ENCODE measurements at places on chromosomes 3 and 15.

GRCh38 chr3:141063831-141064230 is 12.7 kb downstream of the SPSB4 start:
- no peak for DNase-seq

DNA sequence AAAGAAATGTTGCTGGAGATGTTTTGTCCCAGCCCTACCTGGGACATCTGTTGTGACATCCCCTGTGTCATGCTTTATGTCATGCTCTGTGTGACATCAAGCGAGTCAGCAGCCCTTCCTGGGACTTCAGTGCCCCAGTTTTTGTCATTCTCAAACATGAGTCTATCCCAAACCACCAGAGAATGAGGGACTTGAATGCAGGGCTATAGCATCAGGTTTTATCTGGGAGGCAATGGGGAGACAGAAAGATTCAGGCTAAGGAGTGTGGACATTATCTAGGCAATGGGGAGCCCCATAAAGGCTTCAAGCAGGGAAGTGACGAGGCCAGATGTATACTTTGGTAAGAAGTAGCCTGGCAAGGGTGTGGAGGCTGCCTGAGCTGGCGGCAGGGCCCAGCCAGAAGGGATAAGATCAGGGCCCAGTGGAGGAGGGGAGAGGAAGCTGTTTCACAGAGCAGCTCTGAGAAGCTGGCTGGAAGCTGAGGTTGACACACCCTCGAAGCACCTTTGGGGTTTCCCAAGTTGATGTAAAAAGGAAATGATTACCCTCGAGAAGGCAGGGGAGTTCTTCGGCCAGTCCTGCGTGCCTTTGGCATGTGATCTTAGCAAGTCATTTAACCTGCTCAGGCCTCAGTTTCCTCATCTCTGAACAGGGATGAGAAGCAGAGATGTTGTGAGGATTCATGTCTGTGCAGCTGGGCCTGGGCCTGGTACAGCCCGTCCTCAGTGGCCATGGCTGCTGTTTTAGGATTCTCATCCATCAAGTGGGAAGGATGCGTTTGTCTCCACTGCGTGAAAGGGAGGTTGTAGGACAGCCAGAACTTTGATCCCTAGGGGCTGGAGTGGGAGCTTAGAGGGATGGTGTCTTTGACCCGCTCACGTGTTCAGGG is 34.3 kb downstream of the IRAK2 start:
- peak; percentile 59 for DNase-seq

GRCh38 chr3:143358793-143359491 is 239.4 kb downstream of the CHST2 start:
- no peak for DNase-seq

DNA sequence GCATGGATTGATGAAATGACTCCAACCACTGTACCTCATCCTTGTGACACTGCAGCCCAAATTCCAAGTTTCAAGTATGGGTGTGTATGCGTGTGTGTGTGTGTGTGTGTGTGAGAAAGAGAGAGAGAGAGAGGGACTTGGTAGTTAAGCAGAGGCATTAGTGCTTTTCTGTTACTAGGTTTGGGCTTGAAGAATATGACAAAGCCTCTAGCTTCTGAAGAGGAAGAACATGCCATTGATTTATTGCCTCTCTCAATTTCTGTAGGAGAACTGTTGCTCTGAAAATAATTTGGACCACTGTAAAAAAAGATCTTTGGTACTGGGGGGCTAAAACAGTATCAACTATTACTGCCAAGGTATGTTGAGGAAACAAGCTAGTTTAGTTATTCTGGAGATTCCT is 139.2 kb downstream of the AQP9 start:
- no peak for DNase-seq

GRCh38 chr15:39270221-39270855 is 310.5 kb upstream of the THBS1 start:
- DNase-seq = peak; percentile 66

DNA sequence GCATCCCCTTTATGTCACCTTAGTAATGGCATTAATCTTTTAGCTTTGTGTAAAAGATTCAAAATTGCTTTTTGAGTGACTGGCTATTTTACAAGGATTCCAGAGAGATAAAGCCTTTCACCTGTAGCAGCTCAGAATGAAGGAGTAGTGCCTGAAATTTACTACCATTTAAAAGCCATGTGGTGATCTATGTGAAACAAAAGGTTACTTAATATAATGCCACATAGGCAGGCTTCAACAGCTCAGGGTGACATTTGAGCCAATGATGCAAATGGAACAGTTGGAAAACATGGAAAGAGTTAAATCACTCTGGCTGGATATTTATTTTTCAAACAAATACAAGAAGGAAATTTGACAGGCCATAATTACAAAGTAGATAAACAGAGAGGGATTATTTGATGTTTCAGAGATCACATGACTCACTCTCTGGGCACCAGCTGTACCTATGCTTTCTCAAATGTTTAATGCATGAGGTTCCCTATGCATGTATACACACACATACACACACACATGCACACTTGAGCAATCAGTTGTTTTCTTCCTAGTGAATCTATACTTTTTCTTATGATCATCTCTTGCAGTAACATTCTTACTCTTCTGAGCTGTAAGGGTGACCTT is 171.5 kb downstream of the ZMAT3 start:
- no peak for DNase-seq

- DNase-seq = peak; percentile 96
Measured at GRCh38 chr3:177516158-177517011, 319.1 kb upstream of the TBL1XR1 start.

DNA sequence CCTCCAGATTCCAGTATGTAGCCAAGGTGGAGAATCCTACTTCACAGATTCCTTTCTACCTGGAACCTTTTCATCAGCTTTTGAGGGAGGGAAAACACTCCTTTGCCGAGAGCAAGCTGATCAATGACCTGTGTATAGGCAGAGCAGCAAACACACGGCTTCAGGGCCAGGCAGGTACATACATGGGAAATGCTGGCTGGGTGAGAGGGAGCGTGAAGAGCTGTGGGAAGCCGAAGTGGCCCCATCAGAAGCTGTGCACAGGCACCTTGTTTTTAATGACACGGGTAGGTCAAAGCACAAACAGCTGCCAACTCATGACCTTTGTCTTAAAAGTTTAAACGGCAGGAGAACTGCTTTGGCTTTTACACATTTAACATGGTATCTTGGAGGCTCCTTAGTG is 25.3 kb downstream of the STARD5 start:
- DNase-seq = no peak

GRCh38 chr3:42257007-42257406 is 9.0 kb downstream of the CCK start:
- DNase-seq = no peak

GRCh38 chr15:43314171-43314570 is 16.2 kb downstream of the LCMT2 start:
- DNase-seq = peak; percentile 15

- DNase-seq = no peak
Measured at GRCh38 chr3:59885101-59885500, 835.3 kb upstream of the CFAP20DC start.

GRCh38 chr15:68639926-68640600 is 61.3 kb downstream of the CORO2B start:
- DNase-seq = peak; percentile 52

DNA sequence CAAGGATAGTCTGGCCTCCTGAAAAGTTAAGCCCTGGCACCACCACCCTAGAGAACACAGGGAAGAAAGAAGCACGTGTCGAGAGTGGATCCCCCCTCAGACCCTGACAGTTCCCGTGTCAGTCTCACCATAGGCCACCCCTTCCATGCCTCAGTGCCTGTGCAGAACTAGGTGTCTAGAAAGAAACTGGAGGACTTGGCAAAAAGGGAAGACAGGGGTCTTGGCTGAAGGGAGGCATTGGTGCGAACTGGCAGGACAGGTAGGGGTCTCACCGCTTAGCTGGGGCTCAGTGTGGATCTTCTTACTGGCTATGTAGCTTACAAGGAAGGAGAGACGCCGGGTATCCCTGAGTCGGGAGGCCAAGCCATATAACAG is 518 bp downstream of the QARS1 start:
- no peak for DNase-seq

DNA sequence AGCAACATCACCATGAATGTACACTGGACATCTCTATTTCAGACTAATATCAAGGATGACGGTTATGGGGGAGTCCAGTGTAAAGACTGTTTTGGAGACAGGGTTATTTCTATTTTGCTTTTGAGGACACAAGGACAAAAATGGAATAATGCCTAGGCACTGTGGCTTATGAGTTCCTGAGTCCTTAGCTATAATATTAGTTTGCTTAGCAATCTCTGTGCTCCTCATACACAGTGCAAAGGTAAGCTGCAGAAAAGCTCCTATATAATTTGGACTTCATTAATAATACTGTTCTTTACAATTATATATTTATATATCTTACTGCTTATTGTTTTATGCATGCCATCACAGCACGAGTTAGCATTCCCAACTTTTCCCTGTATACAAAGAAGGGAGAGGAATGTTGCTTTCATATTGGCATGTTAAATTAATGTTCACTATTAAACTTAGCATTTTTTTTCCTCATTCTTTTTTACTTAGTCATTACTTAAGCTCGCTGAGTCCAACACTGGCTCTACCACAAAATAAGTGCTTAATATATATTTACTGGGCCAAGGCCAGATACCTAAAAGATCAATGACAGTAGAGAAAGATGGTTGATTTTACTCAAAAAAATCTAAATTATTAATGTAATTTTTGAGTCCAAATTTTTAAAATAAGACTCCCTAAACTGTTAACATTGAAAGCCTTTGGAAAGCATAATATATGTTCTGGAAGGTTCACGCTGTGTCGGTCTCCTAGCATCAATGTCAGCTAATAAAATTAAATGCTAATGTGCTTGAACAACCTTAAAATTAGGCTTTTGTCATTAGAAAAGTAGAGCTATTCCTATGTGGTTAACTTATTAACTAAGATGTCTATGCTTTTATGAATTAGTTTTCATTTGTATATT is 13.8 kb downstream of the THBS1 start:
- peak; percentile 76 for DNase-seq

DNA sequence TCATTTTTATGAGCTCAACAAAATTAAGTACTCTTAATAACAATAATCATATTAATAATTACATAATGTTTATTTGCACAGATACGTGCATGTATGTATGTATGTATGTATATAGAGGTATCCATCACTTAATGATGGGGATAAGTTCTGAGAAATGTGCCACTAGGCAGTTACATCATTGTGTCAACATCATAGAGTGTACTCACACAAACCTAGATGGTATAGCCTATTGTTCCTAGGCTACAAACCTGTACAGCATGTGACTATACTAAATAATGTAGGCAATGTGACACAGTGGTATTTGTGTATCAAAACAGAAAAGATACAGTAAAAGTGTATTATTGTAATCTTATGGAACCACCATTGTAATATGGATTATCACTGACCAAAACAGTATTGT is 874.7 kb upstream of the GBE1 start:
- no peak for DNase-seq

GRCh38 chr3:129305592-129306091 is 27.0 kb downstream of the HMCES start:
- DNase-seq = peak; percentile 88

GRCh38 chr3:60792249-60792852 is 458.9 kb downstream of the FHIT start:
- no peak for DNase-seq

DNA sequence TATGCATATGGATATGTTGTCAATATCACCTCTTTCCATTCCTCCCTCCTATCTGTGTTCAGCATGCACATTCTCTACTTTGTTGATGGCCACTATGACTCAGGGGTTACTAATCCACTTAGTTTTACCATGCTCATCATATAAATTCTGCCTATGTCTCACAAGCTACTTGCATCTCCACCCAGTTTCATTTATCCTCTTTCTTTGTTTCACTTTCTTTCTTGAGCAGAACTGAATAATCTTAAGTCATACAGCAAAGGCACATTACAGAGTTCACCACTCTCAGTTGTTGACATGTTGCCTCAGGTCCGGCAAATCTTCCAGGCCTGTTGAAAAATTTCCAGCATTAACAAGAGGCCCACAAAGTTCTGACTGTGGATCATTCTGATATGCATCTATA is 71.5 kb downstream of the SSR3 start:
- peak; percentile 86 for DNase-seq

DNA sequence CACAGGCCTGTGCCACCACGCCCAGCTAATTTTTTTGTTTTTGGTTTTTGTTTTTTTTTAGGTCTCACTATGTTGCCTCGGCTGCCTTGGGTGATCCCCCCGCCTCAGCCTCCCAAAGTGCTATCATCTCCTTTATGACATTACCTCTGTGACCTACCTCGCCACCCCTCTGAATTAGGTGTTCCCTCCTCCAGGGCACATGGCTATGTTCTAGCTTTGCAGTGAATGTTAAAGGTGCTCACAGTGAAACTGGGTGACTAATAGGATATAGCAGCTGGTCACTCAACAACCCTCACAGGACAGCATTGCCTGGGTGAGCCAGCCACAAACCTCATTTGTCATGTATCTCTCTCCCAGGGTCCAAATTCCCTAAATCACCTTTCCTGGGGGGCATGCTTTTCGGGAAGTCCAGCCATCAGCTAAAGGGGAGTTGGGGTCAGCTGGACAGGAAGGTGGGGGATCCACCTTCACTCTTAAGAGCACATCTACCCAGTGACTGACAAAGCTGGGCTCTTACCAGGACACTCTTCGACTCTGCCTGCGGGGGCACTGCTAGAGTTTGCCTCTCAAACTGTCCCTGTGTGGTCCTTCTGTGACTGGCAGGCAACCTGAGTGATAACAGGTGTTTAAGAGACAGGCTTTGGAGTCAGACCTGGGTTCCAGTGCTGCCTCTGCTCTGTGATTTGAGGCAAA is 1.6 kb upstream of the TTLL3 start:
- peak; percentile 36 for DNase-seq

- DNase-seq = no peak
Measured at GRCh38 chr15:95347837-95348236, 982.7 kb upstream of the NR2F2 start.

- no peak for DNase-seq
Measured at GRCh38 chr15:35471024-35471423, 74.9 kb downstream of the DPH6 start.

GRCh38 chr15:75723171-75723846 is 10.7 kb upstream of the CSPG4 start:
- no peak for DNase-seq
